ENCODE measurements at places on chromosomes 5 and 9. TPM values are rescaled to one million over a fixed set of nuclear protein-coding genes. Genes with fewer than 3 reads are reported as not detected.

Gene PPP3R2
- total RNA-seq = not detected

GRCh38 chr9:108688676-108689075 lies 167.1 kb downstream of the ACTL7B start:
- no peaks in the 10 kb centered on the region for H3K36me3 ChIP-seq
- H3K4me1 ChIP-seq = no peaks in the 10 kb centered on the region
- H3K4me3 ChIP-seq = no peak overlapping the region

DNA sequence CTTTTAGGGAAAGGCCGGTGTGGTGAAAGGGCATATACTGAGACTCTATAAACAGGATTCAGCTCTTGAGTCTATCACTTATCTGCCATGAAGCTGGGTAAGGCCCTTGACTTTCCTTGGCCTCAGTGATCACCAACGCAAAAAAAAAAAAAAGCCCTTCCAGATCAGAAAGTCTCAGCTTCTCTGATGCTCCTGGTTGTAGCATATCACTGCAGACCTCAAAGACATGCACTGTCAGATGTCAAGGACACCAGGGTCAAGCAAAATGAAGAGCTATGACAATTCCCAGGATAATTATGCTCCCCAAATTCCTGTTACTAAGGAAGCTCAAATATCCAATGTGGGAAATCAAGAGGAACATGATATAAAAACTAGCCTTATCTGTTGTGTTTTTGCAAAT lies 68.3 kb upstream of the IFNE start:
- H3K4me1 ChIP-seq = peaks cover 9% of the 10 kb centered on the region
- H3K36me3 ChIP-seq = no peaks in the 10 kb centered on the region
- no peak overlapping the region for H3K27ac ChIP-seq

GRCh38 chr9:10396615-10397014 lies 216.2 kb downstream of the PTPRD start:
- peaks cover 4% of the 10 kb centered on the region for H3K4me1 ChIP-seq
- no peaks in the 10 kb centered on the region for H3K36me3 ChIP-seq
- no peaks in the 10 kb centered on the region for H3K27me3 ChIP-seq

DNA sequence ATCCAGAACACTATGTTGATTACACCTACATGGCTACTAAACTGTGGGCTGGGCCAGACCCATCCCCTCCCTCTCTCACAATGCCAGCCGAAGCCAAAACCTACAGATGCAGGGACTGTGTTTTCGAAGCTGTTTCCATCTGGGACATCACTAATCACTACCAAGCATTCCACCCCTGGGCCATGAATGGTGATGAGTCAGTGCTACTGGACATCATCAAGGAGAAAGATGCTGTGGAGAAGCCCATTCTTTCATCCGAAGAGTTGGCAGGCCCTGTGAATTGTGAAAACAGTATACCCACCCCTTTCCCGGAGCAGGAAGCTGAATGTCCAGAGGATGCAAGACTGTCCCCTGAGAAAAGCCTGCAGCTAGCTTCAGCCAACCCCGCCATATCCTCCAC lies 65.0 kb downstream of the ZNF462 start:
- no peak for DNase-seq
- H3K27ac ChIP-seq = no peak overlapping the region
- no peaks in the 10 kb centered on the region for H3K27me3 ChIP-seq
- H3K4me3 ChIP-seq = no peak overlapping the region
- peaks cover 44% of the 10 kb centered on the region for H3K36me3 ChIP-seq
- no peaks in the 10 kb centered on the region for H3K4me1 ChIP-seq
